Cerebellar nuclear complex (tissue), 1 donor: ENCODE measurements at places on chromosomes 13 and 19.

DNA sequence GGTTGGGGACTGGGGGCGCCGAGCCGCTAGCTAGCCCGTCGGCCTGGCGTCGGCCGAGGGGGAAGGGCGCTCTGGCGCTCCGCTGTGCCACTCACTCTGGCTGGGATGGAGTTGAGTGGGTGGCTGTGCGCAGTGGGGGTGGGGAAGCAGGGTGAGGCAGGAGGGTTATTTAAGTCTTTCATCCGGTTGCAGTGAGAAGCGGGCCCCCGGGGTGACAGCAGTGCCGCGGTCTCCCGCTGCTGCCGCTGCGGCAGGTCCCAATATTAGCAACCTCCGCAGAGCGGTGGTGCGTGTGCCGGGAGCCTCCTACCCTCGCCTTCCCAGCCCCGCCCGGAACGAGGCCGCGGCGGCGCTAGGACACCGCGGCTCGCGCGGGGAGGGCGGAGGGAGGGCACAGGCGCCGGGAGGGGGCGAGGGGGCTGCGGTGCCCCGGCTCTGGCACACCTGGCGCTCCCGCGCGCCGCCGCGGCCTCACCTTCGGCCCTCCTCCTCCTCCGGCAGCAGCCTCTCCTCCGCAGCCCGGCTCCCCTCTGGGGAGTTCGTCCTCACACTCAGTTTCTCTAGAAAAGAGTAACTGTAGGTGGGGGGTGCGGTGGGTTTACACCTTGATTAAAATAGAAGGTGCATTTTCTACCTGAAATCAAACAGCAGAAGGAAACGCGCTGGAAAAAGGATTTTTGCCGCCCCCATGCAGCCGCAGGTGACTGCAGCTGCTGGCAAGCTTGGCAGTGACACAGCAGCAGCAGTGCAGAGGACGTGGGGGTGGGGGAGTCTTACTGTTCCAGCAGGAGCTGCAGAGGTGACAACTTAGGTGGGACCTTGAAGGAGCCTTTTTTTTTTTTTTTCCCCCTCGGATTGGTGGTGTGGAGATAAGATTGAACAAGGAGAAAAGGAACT, 4.5 kb downstream of the FGF9 start:
- DNase-seq, result no peak

- peak; percentile 3 for DNase-seq
Measured at GRCh38 chr19:45607071-45608029, 5.3 kb upstream of the GPR4 start.

DNA sequence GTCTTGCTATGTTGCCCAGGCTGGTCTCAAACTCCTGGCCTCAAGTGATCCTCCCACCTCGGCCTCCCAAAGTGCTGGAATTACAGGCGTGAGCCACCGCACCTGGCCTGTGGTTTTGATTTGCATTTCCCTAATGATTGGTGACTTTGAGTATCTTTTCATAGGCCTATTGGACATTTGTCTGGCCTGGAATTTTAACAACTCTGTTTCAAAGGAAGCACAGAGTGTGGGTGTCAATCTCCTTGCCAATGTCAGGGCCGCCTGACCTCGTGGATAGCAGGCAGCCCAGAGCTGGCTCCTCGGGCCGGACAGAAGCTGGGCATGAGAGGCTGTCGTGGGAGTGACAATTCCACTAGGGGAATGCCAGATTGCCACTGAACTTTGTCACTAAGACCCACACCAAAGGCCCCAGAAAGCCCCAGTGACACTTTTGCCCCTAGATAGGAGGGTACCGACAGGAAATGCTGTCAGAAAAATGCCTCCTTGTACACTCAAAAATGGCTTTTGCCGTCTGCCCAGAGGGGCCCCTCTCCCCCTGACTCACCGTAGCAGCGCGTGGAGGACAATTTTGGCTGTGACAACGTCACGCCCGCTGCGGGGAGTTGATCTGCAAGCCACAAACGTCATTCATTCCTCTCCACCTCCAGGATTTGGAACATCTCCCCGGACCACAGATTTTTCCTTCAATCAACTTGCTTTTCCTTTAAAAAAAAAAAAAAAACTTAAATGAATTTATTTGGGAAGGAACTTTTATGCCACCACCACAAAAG, 11.7 kb upstream of the ADGRE5 start:
- DNase-seq, result no peak

DNA sequence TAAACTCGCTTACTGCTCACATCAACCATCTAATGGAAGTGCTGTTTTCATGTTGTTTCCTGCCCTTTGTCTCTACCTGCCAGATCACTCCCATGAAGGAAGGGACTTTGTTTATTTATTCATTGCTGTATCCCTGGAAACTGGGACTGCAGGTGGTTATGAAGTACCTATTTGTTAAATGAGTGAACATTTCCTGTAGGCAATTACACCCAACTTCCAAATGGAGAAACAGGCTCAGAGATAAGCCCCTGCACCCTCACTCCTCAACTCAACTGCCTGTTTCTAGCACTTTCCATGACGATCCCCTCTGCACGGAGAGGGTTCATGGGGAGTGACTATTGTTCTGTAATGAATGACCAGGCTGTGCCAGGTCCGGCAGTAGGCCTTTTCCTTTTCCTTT, 1.9 kb upstream of the SELENOW start:
- DNase-seq, result no peak

DNA sequence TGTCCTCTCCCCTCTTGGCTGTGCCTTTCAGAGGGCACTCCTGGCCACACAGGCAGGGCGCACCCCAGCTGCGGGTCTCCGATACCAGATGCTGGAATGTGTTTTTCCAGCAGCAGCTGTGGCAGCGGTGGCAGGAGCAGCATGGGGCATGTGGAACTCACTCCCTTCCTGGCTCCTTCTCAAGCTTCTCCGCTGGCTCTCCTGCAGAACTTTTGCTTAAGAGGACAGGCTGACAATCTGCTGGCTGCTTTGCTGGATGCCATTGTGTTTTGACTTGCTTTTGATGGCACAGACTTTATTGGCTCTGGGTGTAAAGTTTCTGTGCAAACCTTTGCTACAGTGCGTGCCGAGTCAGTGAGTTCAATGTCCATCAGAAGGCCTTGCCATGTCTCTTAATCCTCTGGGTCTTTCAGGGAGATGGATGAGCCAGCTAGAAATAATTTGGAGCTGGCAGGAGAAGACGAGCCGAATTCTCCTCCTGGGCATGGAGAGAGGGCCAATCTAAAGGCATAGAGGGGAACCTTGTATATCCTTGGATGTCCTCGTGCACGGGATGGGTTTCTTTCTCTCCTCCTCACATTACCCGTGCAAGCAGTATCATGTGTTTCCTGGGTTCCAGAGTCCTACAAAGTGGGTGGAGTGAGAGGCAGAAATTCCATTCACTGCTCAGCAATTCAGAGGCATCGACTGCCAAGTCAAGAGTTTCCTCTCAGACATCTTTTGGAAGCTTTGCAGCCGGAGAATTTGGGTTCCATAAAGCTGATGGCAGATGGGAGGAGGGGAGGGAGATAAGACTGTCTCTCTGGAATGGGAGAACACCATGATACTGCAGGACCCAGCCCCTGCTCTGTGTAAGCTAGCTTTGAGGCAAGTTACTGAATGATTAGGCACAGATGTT, 231.2 kb downstream of the FGF9 start:
- DNase-seq, result no peak
